ENCODE measurements at places on chromosomes 7 and 10.

GRCh38 chr10:114022766-114023597, 20.7 kb upstream of the ADRB1 start:
- no peak for DNase-seq

GRCh38 chr7:71937840-71938371, 474.2 kb downstream of the CALN1 start:
- DNase-seq = no peak

- no peak for DNase-seq
These were observed 11.7 kb downstream of the CASP7 start for GRCh38 chr10:113691381-113691780.

DNA sequence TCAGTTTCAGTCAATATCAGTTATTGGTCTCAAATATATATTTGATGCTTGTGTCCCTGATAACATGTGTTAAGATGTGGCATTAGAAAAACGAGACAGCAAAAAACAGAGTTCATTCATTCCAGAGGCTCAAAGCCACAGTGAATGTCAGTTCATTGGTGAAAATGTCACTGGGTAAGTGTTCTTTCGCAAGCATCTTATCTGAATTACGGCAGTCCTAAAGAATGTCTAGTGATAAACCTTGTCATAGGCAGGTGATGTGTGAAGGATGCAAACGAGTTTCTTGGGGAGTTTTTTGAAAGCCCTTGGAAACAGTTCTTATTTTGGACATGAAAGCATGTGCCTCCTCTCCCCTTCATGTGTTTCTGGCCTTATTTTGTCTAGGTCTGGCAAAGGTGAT, 45.9 kb upstream of the RELN start:
- DNase-seq = no peak

DNA sequence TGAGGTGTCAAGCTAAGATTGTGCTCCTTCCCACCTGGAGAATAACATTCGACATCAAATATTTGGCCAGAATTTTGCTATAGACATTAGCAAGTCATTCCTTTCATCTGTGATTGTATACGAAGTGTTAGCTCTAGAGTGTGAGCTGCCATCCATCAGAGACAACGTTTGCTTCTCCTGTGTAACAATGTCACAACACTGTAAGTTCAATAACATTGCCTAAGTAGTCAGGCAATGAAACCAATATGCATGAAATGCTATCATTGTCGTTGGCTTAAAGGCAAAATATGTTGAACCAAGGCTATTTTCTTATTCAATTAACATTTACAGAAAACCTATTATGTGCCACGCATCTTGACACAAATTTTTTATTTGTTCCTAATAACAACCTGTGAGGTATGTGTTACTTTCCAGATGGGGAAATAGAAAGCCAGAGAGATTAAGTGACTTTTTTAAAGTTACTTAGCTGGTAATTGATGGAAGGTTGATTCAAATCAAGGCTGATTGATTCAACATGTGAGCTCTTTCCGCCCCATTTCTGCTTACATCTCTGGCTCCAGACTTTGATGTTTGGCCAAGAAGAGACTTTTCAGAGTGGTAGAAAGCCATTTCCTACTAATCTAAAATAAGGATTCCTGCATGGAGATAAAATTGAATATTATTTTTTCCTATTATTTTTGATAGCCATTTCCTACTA, 32.0 kb downstream of the BET1 start:
- DNase-seq = no peak

DNA sequence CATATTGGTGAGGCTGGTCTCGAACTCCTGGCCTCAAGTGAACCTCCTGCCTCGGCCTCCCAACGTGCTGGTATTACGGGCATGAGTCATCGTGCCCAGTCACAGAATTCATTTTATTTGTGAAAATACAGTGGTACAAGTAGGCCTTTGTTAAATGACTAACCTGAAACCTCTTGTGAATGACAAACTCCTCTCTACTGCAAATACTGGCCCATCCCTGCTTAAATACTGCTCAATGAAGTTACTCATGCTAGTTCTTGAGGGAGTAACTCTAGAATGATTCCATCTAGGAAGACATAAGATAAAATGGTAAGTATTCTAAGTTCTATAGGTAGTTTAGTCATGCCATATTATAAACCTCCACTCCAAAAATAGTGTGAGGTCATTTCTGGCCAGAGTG, 80.7 kb downstream of the UBE2H start:
- DNase-seq = no peak

- DNase-seq = no peak
These were observed 934 bp downstream of the PRTFDC1 start for GRCh38 chr10:24951201-24952142.

DNA sequence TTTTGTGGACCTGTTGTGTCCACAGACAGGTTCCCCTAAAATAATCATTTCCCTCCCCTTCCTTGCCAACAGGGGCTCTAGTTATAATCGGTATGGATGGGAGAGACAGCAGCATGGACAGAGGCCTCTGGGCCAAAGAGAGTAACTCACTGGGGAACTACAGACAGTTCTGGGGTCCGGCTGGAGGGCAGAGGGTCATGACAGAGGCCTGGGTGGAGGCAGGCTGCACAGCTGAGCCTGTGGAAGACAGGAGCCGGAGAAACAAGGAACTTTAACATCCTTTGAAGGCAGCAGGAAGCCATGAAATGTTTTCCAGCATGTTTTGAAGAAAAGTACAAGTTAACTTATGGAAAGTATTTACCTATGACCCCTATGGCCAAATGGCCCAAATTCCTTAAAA, 68.6 kb downstream of the PDIA4 start:
- DNase-seq = no peak

DNA sequence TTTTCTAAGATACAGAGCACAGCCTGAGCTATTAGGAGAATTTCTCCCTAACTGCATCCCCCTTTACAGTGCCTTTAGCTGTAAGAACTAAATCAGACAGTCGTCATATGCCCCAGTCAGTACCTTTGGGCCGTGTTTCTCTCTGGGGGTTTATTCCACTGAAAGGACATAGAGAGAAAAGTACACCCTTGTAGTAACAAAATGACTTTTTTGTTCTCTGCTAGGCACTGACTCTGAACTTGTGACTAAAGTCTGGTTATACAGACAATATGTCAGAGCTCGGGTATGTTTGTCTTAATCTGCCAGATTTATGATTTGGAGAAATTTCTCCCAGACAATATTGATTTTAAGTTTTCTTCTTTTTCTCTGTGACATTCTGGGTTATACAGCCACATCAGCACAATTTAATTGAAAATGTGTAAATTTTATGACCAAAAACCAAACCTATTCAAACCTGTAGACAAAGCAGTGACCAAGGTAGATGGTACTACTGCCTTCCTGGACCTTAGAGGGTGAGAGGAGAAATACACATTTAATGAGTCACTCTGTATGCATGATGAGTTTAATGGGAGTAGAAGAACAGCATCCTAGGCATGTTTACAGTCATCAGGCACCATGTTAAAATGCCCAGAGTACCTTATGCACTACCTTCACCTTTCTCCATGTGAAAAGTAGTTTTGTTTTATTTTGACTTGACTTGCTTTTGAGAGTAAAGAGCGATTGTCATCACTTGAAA, 156.1 kb upstream of the PLXDC2 start:
- no peak for DNase-seq

- DNase-seq = peak; percentile 96
These were observed 147.6 kb downstream of the ARID5B start for GRCh38 chr10:62048919-62049623.

- no peak for DNase-seq
These were observed 6.3 kb upstream of the KCNMA1 start for GRCh38 chr10:77643795-77644468.

DNA sequence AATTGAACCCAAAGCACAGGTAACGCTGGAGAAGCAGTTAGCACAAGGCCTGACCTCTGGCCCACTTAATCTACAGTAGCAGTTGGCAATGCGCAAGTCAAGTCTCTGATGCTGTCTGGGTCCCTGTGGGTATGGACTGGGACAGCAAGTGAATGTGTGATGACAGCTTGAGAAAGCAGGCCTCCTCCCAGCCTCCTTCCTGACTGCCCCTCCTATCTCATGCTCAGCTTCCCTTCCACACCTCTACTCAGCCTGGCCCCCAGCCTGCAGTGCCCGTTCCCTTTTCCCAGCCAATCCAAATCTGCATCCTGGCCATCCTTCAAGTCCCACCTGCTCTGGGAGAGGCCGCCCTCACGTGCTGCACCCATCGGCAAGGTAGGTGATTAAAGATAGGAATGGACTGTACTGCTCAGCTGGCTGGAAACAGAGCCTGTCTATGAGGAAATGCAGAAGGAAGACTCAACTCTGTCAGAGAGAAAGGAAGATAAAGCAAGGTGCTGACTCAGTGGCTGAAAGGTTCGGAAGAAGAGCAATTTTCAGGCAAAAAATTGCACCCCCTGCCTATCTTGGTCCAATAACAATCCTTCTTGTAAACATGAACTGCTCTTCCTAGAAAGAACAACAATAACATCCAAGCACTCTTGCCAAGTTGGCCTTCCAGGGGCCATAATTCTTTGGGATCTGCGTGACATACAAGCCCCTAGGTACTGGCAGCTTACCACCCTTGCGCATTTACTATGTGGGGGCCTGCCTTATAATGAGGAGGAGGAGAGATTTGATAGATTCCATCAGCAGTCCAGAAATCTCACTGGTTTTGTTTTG, 16.6 kb upstream of the FGFR2 start:
- DNase-seq = no peak

DNA sequence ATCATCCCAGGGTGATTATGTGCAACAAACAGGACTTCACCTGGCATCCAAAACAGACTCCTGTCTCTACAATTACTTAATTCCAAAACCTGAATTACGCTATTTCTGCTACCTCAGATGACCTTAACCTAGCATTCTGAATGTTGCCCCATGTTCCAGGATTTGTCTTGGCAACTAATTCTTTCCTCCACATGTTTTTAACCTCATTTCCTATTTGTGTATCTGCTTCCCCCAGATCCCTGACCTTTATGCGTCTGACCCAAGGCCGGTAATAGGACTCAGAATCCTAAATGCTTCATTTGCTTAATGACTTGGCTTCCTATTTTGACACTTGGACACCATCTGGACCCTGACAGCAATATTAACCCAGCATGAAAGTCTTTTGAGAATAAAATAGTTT, 8.7 kb upstream of the ING3 start:
- no peak for DNase-seq

GRCh38 chr7:43694399-43694748, 34.9 kb downstream of the COA1 start:
- DNase-seq = no peak

GRCh38 chr7:33107136-33108066, 1.8 kb downstream of the RP9 start:
- no peak for DNase-seq

DNA sequence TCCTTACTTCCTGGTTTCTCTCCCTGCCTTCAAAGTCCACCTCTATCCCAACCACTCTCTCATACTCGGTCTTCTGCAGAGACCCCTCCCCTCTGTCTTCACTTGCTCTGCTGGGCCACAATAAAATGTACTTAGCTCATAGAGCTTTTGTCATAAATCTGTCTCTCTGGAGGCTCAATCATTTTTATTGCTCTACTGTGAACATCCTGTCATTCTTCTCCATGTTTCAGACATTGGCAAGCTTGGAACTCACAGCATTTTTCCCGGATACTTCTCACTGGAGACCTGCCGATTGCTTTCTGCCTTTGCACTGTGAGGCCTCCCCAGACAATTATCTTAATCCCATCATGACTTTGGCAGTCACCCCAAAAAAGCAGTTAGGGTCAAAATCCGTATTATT, 192.3 kb upstream of the ZMIZ1 start:
- no peak for DNase-seq
